ENCODE measurements at places on chromosomes 16 and 17.
A peak's percentile ranks its signal among the peaks of the same experiment; 100 is the strongest.

GRCh38 chr17:11545002-11545401, 53.3 kb upstream of the DNAH9 start:
- no peak for DNase-seq

- DNase-seq: no peak
Observed at GRCh38 chr16:80294172-80294571, 246.6 kb upstream of the DYNLRB2 start.

DNA sequence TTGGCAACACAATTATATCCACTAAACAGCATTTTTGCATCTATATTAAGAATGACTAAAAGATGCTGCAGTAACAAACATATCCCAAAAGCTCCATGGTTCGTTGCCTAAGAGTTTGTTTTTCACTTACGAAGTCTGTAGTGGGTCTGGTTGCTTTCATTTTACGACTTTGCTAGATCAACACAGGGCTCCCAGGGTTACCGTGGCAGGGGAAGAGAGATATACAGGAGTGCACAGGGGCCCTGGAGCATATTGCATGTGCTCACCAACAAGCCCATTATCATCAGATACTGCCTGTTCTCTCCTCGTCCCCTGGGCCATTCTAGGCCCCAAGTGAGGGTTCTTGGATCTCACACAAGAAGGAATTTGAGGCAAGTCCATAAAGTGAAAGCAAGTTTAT, 3.1 kb upstream of the MMP2 start:
- DNase-seq: no peak

GRCh38 chr16:68475071-68475470, 26.8 kb upstream of the SMPD3 start:
- no peak for DNase-seq

- no peak for DNase-seq
Observed at GRCh38 chr16:2364638-2365210, 24.2 kb upstream of the ABCA3 start.

- no peak for DNase-seq
Observed at GRCh38 chr17:60305141-60305540, 86.8 kb downstream of the USP32 start.

DNA sequence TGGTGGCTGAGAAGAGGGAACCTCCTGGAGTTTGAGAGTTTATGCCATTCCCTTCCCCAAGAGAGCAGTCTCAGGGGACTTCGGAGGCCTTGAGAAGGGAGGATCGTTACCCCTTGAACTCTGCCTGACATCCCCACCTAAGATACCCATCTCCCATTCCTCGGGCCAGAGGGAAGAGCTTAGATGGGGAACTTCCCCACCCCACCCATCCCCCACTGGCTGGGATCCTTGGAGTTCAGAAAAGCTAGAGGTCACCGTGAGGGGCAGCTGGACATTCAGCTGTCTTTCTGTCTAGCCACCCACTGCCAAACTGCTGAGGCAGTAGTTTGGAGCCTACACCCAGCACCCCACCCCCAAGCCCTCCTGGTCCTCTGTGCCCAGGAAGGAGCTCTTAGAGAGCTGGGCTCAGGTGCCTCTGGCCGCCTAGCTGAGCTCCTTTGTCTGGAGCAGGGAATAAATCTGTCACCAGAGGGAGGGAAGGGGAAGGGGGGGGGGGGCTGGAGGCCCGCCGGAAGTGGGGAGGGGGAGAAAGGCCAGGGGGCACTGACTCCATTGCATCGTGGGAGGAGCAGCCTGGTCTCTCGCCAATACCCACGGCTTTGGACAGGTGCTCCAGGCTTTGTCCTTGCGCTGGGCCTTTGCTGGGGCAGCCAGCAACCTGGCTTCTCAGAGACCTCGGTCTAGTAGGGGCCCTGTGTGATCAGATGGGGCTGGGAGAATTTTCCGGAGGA, 1.0 kb downstream of the HSD11B2 start:
- DNase-seq: no peak

DNA sequence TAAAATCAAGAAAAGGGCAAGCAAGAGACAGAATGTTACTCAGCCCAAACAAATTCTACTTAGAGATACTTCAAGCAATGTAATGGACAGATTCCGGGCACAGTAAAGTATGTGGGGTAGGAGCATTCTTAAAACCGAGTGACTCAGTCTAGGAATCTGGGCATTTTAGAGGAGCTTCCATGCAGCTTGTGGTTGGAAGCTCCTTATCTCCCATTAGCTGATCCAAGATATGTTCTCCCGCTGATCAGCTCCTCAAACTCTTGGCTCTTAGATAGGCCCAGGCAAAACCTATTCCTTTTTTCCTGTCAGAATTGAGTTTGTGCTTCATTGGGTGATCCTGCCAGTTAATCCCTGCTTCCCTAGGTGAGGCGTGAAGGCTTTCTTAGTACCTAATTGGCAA, 303.3 kb downstream of the CEP112 start:
- no peak for DNase-seq

DNA sequence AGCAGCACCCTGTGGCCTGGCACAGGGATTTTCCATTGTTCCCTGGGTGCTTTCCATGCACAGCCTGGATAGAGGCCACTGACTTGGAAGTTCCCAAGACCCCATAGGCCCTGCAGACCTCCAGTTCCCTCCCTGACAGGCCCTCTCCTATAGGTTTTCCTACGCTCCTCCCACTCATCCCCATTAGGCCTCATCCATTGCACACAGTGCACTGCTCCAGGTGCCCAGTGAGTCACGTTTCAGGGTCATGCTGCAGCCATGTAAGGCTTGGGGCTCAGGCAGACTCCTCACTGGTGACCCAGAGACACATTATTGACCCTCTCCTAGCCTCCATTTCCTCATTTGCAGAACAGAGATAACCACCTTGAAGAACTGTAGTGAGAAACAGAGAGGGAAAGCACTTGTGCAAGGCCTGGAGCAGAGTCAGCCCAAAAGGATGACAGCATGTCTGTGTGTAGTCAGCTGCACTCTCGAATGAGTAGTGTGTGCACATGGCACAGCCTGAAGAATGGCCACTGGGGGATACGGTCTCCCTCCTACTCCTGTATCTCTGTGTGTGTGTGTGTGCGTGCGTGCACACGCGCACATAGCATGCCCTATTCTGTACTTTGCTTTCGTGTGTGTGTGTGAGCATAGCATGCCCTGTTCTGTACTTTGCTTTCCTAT, 26.8 kb downstream of the DRC3 start:
- DNase-seq: no peak

- DNase-seq: no peak
Observed at GRCh38 chr16:56234737-56235136, 43.4 kb downstream of the GNAO1 start.

DNA sequence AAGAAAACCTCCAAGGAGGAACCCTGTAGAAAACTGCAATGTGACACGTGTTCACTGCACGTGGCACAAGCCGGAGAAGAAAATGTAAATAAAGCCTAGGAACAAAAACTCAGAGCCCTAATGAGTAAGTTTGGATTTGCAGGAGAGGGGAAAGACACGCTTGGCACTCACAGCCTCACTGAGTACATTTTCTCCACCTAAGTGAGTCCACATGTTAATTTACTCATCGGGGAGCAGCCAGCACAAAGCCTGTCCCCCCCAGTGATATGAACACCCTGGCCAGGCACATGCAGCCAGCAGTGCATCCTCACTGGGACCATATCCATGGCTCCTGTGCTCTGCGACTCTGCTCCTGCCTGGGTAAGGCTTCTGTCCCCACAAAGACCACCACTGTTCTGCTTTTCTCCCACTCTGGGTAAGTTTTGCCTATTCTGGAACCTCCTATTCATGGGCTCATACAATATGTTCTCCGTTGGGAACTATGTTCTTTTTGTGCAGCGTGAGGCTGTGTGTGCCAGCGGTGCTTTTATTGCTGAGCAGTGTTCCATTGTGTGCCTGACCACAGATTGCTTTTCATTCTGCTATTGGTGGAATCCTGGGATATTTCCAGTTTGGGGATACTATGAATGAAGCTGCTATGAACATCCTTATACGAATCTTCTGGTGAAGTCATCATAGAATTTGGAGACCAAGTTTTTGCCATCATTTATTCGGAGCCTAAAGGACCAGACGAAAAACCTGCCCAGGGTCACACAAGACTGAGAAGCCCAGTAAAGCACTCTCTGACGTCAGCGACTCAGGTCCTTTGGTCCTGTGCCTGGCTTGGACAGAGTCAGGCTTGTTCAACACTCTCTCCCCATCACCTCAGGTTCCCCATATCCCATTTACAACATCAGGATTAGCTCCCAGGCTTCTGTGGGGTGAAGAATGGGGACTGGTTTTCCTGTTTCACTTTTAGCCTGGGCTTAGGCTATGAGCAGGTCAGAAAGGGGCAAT, 53.3 kb downstream of the RNF112 start:
- DNase-seq: no peak

DNA sequence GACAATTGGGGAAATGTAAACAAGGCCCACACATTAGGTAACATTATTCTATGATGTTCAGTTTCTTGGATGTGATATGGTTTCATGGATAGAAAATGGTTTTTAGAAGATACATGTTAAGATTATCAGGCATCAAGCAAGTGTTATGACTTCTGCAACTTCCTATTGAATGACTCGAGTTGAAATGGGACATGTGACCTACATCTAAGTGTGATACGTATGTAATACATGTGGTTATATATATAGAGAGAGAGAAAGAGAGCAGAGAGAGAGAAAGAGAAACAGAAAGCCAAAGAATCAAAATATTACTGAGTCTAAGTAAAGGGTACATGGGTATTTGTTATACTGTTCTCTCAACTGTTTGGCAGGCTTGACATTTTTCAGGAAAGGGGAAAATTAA, 1.7 kb downstream of the TMEM170A start:
- no peak for DNase-seq

DNA sequence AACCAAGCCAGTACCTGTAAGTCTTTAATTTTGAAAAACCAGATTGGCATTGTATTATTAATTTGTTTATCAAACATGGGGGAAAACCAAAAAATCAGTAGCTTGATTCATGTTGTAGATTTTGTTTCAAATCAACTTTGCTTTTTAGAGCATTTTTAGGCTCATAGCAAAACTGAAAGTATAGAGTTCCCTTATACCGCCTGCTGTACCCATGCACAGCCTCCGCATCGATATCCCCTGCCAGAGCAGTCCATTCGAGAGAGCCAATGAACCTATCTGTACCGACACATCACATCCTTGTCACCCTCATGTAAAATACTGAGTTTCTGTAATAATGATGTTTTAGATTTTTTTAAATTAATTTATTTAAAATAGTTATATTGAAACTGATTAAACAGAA, 16.2 kb upstream of the MRC2 start:
- DNase-seq: no peak

GRCh38 chr16:27543801-27544200, 5.9 kb downstream of the GTF3C1 start:
- DNase-seq: no peak

- peak; percentile 10 for DNase-seq
Observed at GRCh38 chr17:46770818-46771560, 47.5 kb downstream of the WNT3 start.

DNA sequence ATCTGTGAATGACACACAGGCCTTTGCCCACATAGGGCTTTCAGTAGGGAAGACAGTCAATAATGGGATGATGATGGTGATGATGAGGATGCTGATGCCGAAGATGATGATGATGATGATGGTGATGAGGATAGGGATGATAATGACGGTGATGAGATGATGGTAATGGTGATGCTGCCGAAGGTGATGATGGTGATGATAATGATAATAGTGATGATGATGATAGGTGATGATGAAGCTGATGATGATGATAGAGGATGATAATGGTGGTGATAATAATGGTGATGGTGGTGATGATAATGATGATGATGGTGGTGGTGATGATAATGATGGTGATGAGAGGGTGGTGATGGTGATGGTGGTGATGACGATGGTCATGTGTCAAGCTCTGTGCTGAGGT, 12.9 kb downstream of the FOXL1 start:
- no peak for DNase-seq

DNA sequence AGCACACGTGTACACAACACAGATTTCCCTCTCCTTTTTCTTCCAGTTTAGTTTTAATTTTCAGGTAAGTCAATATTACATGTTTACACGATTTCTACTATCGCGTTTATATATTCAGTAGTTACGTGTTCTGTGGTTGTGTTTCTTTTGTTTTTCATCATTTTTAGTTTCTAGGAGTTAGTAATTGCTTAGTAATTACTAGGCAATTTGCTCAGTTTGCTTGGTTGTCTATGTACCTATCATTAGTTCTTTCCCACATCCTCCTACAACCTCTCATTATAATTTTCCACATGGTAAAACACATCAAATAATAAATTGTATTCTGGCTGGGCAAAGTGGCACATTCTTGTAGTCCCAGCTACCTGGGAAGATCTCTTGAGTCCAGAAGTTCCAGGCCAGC, 24.6 kb upstream of the GUCY2D start:
- no peak for DNase-seq

DNA sequence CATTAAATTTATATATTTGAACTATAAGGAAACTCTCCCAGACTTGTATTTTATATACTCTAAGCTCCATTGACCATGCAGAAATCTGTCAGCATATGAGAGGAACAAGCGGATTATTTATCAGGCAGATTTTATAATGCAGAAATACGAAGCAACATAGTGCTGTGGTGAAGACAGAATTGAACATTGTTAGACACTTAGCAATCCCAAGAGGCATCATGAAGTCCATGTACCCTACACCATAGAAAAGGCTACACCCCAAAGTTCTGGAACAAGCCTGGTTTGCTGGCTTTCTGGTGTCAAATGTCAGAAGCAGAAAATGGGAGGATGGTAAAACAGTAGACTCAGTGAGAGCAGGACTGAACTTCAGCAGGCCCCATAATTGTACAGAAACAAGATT, 241.1 kb downstream of the PRKCA start:
- no peak for DNase-seq

GRCh38 chr16:49986351-49987124, 38.5 kb upstream of the CNEP1R1 start:
- DNase-seq: no peak

GRCh38 chr16:47567321-47567720, 106.2 kb downstream of the PHKB start:
- DNase-seq: no peak

DNA sequence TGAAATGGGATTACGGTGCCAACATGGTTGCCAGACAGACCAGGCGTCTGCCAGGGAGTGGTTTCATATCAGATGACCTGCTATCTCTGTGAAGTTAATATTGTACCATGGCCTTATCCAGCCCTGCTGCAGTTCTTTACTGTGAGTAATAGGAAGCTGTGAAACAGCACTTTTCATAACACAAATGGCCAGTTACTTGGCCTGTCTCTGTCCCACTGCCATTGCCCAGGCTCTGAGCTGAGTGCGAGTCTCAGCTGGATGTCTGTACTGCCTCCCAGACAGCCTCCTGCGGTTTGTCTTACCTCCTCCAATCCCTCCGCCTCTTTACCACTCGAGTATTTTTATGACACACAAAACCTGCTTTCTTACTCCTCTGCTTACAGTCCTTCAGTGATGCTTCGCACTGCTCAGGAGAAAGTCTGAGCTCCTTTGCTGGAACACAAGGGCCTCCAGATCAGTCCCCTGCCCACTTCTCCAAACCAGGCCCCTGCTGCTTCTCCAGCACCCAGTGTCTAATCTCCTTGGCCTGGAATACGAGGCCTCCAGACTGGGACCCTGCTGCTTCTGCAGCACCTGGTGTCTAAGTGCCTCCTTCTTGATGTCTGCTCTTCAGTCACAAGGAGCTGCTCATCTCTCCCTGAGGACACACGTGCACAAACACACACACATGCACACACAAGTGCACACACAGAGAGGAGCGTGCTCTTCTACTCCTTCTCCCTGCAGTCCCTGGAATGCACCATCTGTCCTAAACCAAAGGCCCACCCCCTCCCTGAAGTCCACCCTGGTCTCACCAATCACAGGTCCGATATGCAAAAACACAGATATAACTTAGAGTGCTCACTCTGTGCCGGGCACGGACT, 17.1 kb upstream of the RHOT1 start:
- no peak for DNase-seq

All from cerebellar cortex (tissue), 1 donor.